Thymus (tissue), 14 donors: ENCODE measurements at places on chromosomes 3 and 15. TPM values are rescaled to one million over a fixed set of nuclear protein-coding genes. Genes with fewer than 3 reads are reported as not detected.

The SNURF gene
- 8.9 TPM for polyA plus RNA-seq

The RTP3 gene
- 0.07 TPM for polyA plus RNA-seq

The GRK7 gene
- 0.14 TPM for polyA plus RNA-seq

The FILIP1L gene
- 15.5 TPM for polyA plus RNA-seq

The CCDC50 gene
- 30.9 TPM for polyA plus RNA-seq

The HRG gene
- 0.02 TPM for polyA plus RNA-seq

The MKRN2OS gene
- polyA plus RNA-seq, result 0.78 TPM

DNA sequence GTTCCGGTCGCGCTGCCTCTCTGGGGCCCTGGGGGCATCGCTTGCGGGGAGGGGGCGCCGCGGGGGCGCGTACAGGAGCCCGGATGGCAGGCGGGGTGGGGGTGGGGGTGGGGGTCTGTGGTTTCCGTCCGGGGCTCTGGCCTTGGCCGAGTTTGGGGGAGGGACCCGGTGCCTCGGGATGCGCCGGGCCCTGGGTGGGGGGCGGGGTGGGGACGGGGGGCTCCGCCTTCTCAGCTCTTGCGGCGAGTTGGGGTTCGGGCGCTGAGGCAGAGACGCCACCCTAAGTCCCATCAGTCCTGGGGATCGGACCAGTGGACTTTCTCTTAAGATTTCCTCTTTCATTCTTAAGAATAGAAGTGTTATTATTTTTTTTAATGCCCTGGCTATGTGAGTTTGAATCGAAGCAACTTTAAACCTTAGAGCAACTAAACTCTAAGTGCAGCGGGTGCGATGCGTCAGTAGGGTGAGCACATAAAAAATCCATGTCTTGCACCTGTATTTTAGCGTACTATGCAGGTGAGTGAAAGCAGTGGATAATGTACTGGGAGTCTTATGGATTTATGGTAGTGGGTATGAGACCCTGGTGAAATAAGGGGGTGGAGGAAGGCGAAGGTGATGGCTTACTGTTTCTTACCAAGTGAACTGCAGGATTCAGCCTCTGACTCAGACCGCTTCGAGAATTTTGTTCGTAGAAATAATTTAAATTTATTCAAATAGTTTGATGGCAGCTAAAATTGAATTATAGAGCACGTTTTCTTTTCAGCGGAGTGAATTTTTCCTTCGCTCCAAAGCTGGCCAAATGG is 762 bp downstream of the CTNNB1 start:
- peak; percentile 35 for DNase-seq
- H3K27me3 ChIP-seq, result peaks cover 11% of the 10 kb centered on the region
- no peaks in the 10 kb centered on the region for H3K36me3 ChIP-seq

DNA sequence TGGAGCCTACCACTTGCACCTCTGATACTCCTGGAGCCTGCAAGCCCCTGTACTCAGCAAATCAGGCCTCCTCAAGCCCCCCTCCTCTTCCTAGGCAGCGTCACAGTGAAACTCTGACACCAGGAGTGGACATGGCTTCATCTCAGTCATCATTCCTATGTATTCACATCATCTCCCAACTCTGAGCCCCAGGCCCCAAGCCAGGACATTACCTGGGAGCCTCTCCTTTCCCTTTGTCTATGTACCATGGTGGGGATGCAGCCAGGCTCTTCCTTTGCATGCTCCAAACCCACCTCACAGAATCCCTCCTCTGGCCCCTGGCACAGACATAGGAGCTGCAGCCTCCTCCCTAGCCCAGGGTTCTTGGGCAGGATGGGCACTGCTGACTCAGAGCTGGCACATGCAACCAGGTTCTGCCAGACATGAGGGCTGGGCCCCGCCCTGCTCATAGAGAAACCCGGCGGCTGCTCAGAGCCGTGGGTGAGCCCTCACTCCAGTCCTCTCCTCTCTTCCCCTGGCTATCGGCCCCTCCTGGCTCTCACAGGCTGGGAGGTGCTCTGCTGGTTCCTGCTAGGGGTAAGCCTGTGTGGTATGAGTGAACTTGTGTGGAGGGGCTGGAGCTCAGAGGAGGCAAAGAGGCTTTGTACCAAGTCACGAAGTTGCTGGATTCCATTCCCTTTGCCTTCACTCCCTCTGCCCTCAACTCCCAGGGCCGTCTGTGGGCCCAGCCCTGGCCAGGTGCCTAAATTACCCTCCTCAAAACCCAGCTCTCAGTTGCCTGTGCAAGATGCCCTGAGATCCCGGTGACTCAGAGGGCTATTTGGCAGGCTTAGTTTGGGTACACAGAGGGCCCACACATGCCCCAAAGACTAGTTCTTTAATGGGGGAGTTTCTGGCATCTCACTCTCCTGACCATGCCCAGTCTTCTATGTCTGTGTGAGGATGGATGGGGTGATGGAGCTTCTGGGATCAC is 1.9 kb upstream of the PLCD1 start:
- peaks cover 10% of the 10 kb centered on the region for H3K4me1 ChIP-seq
- no peaks in the 10 kb centered on the region for H3K36me3 ChIP-seq
- peaks cover 64% of the 10 kb centered on the region for H3K27me3 ChIP-seq
- H3K27ac ChIP-seq, result no peak overlapping the region
- DNase-seq, result no peak

DNA sequence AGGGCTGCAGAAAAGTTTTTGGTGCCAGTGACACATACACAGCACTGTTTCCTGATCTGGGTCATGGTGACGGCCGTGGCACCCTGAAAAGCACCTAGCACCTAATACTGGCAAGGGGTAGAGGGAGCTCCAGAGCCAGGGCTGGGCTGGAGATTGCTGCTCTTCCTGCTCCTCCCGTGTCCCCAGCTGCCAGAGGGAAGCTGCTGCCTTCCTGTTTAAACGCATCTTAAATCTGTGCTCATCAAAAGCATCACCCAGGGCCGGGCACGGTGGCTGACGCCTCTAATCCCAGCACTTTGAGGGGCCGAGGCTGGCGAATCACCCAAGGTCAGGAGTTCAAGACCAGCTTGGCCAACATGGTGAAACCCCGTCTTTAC is 156.7 kb upstream of the MEF2A start:
- no peaks in the 10 kb centered on the region for H3K36me3 ChIP-seq
- H3K4me1 ChIP-seq, result peaks cover 29% of the 10 kb centered on the region
- peak; percentile 27 for DNase-seq
- no peak overlapping the region for H3K4me3 ChIP-seq
- H3K27me3 ChIP-seq, result no peaks in the 10 kb centered on the region

GRCh38 chr3:14646589-14647413 is 4.8 kb upstream of the CCDC174 start:
- no peak for DNase-seq
- no peaks in the 10 kb centered on the region for H3K4me1 ChIP-seq
- peaks cover 7% of the 10 kb centered on the region for H3K27me3 ChIP-seq
- no peak overlapping the region for H3K4me3 ChIP-seq
- H3K36me3 ChIP-seq, result no peaks in the 10 kb centered on the region

DNA sequence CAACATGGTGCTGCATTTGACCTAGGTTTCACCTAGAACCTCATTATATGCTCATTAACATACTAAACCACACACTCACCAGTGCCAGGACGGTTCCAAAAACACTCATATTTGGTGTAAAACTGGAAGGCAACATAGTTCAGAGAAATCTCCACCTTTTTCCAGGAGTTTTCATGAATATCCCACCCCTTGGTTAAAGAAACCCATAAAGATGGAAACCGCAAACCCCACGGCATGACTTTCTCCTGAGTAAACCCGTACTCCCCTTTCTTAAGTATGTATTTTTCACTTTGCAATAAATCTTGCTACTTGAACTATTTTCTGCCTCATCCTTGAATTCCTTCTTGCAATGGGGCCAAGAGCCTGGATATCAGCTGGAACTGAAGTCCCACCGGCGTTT is 379.3 kb downstream of the MAGI1 start:
- no peak overlapping the region for H3K27ac ChIP-seq
- H3K27me3 ChIP-seq, result no peaks in the 10 kb centered on the region
- no peak for DNase-seq

- H3K27me3 ChIP-seq, result no peaks in the 10 kb centered on the region
- no peak overlapping the region for H3K4me3 ChIP-seq
- H3K27ac ChIP-seq, result no peak overlapping the region
- no peaks in the 10 kb centered on the region for H3K36me3 ChIP-seq
These were observed 17.7 kb downstream of the PPM1L start for GRCh38 chr3:160773722-160774121.

DNA sequence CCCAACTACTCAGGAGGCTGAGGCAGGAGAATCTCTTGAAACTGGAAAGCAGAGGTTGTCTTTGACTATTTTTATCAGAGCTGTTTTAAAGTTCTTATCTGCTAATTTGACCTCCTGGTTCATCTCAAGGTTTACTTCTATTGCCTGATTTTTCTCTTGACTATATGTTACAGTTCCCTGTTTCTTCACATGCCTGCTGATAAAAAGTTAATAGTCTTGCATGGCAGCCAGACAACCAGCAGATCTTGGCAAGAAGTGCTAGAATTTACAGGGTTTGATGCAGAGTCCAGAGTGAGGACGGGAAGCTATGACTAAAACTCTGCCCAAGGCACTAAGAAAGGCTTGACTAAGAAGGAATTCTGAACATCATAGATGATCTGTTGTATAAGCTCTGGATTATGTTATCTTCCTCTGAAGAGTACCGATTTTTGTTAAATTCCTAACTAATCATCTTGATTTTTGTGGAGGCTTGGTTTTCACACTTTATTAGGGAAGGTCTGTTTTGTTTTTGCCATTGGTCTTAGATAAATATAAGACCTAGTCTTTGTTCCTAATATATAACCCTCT is 85.9 kb downstream of the CHSY1 start:
- H3K27ac ChIP-seq, result no peak overlapping the region
- H3K4me3 ChIP-seq, result no peak overlapping the region
- H3K36me3 ChIP-seq, result no peaks in the 10 kb centered on the region
- peaks cover 9% of the 10 kb centered on the region for H3K4me1 ChIP-seq
- DNase-seq, result no peak

DNA sequence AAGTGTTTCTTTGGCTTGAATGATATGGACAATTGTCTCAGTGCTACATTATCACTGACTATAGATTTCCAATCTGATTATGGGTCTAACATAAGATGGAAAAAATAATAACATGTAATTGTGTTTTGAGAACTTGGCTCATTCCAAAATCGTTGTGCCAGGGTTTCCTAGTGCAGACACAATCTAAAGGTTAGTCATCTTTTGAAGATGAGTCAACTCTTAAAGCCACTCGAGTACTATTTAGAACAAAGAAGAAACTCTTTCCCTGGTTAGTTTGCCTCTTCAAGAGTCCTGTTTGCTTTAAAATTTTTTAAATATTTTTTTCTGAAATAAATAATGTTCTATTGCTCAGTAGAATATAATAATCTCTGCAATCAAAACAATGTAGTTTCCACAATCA is 301.0 kb downstream of the CADM2 start:
- no peak overlapping the region for H3K4me3 ChIP-seq
- no peaks in the 10 kb centered on the region for H3K27me3 ChIP-seq
- H3K27ac ChIP-seq, result no peak overlapping the region
- H3K4me1 ChIP-seq, result no peaks in the 10 kb centered on the region
- no peak for DNase-seq

GRCh38 chr3:113607219-113607596 is 74.9 kb downstream of the SIDT1 start:
- DNase-seq, result no peak
- H3K4me3 ChIP-seq, result no peak overlapping the region

GRCh38 chr3:52221141-52221562 is 4.3 kb downstream of the TLR9 start:
- H3K36me3 ChIP-seq, result peaks cover 35% of the 10 kb centered on the region
- H3K27ac ChIP-seq, result no peak overlapping the region
- no peak overlapping the region for H3K4me3 ChIP-seq
- no peak for DNase-seq
- H3K27me3 ChIP-seq, result no peaks in the 10 kb centered on the region

GRCh38 chr3:157913741-157914150 is 192.5 kb downstream of the SHOX2 start:
- H3K4me1 ChIP-seq, result no peaks in the 10 kb centered on the region
- no peaks in the 10 kb centered on the region for H3K36me3 ChIP-seq
- no peak overlapping the region for H3K27ac ChIP-seq

DNA sequence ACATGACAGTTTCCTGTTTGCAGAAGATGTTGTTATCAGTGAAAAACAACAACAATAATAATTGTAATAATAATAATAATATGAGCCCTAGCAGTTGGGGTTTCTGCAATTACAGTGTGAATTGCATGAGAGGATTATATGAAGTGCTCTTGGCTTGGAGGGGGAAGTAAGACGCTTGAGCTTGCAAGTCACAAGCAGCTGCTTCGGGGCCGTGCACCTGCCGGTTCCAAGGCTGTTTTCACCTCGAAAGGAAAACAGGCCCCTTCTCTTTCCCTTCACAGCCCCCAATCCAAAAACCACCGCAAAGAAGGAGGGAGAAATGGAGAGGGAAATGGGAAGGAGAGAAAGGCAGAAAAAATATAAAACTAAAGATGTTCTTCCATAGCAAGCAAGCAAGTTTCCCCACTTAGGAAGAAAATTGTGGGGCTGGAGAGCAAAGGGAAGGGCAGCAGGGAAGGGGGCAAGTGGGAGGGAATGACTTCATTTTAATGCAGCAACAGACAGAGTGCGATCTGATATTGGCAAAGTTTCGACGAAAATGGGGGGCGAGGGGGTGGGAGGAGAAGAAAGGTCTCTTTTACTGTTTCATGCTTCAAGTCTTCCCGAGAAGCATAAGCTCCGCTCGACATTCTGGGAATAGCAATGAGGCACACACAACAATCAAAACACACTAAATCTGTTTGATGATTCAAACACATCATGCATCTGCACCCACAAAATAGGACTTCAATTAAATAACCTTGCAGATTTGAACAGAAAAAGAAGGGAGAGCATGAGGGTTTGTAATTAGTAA is 284.2 kb upstream of the ATP11B start:
- H3K4me1 ChIP-seq, result no peaks in the 10 kb centered on the region
- no peaks in the 10 kb centered on the region for H3K27me3 ChIP-seq
- no peaks in the 10 kb centered on the region for H3K36me3 ChIP-seq
- H3K4me3 ChIP-seq, result no peak overlapping the region
- H3K27ac ChIP-seq, result no peak overlapping the region

GRCh38 chr3:55089211-55089610 is 161.4 kb upstream of the LRTM1 start:
- no peaks in the 10 kb centered on the region for H3K27me3 ChIP-seq
- no peaks in the 10 kb centered on the region for H3K4me1 ChIP-seq
- H3K36me3 ChIP-seq, result no peaks in the 10 kb centered on the region
- DNase-seq, result no peak

DNA sequence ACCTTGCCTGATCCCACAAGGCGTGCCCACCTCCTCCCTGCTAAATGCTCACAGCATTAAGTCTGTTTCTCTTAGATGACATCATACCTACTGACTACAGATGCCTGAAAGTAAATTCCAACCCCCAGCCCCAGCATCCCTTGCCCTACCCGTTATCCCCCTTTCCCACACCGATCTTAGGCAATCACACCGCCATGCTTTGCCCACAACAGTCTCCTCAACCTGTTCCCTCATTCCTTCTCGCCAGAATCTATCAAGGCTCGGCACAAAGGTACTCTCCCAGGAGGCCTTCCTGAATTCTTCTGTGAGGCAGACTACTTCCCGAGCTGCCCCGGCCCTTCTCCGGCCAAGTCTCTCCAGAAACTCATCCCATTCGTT is 789 bp upstream of the SEC61A1 start:
- no peak overlapping the region for H3K27ac ChIP-seq
- H3K4me1 ChIP-seq, result peaks cover 22% of the 10 kb centered on the region
- DNase-seq, result no peak
- H3K36me3 ChIP-seq, result peaks cover 6% of the 10 kb centered on the region

GRCh38 chr15:82081914-82082762 is 36.3 kb upstream of the MEX3B start:
- no peak overlapping the region for H3K4me3 ChIP-seq
- no peaks in the 10 kb centered on the region for H3K4me1 ChIP-seq
- H3K27ac ChIP-seq, result no peak overlapping the region
- H3K27me3 ChIP-seq, result no peaks in the 10 kb centered on the region
- no peaks in the 10 kb centered on the region for H3K36me3 ChIP-seq
